ENCODE measurements at places on chromosomes 1 and 21. TPM values are rescaled to one million over a fixed set of nuclear protein-coding genes. Genes with fewer than 3 reads are reported as not detected.

GRCh38 chr1:29156543-29157268, 25.0 kb downstream of the SRSF4 start:
- DNase-seq: peak; percentile 22

- DNase-seq: no peak
Measured at GRCh38 chr1:111116496-111116895, 23.4 kb downstream of the DRAM2 start.

GRCh38 chr1:210697185-210697584, 368.5 kb downstream of the HHAT start:
- DNase-seq: no peak

- no peak for DNase-seq
Measured at GRCh38 chr1:205772607-205773032, 2.7 kb downstream of the RAB29 start.

The S1PR1 gene
- 10.1 TPM for total RNA-seq

DNA sequence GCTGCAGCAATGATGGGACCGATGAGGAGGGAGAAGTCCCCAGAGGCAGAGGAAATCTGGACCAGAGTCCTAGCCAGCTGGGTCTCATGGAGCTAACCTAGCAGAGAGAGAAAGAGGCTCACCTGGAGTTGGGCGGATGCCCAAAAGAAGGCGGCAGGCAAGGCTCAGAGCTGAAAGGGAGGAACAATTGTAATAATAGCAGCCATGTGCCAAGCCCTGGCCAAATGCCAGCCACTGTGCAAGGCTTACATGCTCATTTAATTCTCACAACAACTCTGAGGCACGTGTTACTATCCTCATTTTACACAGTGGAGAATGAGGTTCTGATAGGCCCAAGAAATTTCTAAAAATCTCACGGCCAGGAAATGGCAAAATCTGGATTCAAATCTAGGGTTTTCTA, 50.0 kb upstream of the ZNF648 start:
- peak; percentile 20 for DNase-seq

- DNase-seq: no peak
Measured at GRCh38 chr1:113732802-113733201, 26.5 kb downstream of the PHTF1 start.

GRCh38 chr1:103527331-103527730, 1.8 kb downstream of the RNPC3 start:
- DNase-seq: no peak

- peak; percentile 13 for DNase-seq
Measured at GRCh38 chr1:67732750-67733151, 47.8 kb downstream of the GADD45A start.

The TTC39A gene
- 21.3 TPM for total RNA-seq

The TIE1 gene
- 14.0 TPM for total RNA-seq

The C1orf105 gene
- not detected for total RNA-seq

DNA sequence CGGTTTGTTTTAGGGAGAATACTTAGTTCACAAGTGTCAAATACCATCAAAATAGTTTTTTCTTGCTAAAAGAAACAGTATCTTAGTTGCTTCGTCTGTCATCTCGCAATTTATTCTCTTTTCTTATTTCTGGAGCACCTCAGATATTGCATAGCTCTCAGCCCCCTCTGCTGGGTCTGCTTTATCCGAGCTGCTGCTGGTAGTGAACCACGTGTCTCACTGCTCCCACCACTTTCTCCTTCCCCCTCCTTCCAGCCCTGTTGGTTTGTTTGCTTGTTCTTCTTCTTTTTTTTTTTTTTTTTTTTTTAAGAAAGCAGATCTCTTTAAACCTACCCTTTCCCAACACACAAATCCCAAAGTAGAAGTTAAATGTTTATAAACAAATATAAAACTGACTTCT, 170.8 kb downstream of the EDEM3 start:
- DNase-seq: no peak

DNA sequence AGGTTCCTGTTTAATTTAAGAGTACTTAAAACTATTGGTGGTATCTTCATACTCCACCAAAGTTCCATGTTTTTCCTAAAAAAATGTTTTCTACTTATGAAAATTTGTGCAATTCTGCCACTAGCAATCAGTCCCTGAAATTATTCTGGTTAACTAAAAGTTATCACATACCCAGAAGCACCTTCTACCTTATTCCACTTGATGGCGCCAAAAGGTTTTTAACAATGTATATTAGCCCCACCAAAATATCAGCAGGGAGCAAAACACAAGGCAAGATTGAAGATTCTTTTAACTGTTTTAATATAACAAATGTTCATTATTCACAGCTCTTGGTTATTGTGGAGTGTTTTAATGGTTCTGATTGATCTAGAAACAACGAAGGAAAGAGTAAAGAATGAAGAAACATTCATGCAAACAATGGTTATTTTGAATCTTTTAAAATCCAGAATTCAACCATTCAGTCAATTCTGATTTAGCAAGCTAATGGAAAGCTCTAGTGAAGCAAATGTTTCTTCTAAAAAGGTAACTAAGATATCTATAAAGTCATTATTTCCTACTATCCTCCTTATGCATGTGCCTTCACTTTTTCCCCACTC, 67.2 kb downstream of the TTLL7 start:
- peak; percentile 37 for DNase-seq

The SPATA45 gene
- not detected for total RNA-seq

DNA sequence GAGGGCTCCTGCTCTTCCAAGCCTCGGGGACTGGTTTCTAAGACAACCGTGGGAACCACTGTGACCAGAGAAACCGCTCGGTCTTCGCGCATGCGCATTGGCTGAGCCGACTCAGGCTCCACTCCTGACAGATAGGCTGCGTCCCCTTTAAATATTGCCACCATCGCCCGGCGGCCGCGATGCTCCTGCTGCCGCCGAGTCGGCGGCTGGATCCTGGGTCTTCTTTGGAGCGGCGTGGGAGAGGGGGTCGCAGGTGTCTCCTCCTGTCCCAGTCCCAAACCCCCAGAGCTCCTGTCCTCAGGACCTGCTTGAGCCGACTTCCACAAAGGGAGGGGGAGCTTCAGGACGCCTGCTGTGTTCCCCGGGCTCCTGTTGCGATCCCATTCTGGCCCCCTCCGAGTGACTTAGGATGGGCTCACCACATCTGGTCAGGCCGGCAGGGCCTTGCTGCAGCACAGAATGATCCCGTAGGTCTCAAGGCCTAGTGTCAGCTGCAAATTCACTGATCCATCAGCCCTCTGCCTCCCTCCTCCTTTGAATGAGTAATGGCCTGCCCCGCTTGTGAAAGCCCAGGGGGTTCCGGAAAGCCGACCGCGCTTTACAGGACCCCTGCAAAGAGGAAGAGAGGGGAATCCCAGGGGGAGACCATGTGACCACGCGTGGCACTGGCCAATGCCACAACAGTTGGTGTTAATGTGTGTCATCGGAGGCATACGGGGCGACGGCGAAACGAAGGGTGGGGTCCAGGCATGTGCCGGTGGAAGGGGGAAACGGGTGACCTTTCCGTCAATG, 683.2 kb upstream of the TPTE start:
- no peak for DNase-seq

DNA sequence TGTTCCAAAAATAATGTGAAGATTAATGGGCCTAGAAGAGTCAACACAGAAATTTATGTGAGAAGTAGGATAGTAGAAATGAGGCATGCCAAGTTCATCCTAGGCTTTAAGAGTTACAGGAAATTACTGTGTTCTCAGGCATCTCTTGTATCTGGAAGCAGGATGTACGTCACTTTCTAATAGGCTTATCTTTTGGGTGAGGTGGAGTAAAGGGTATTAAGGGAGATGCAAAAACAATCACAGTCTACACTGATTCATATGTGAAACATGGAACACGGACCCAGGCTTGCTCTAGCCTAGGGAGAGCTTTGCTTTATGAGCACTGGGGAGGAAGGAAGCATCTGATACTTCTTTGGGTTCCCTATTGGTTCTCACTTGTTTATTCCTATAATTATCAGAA, 84.5 kb upstream of the RGS4 start:
- no peak for DNase-seq

- DNase-seq: no peak
Measured at GRCh38 chr1:179831852-179832699, 45.5 kb downstream of the TOR1AIP2 start.

DNA sequence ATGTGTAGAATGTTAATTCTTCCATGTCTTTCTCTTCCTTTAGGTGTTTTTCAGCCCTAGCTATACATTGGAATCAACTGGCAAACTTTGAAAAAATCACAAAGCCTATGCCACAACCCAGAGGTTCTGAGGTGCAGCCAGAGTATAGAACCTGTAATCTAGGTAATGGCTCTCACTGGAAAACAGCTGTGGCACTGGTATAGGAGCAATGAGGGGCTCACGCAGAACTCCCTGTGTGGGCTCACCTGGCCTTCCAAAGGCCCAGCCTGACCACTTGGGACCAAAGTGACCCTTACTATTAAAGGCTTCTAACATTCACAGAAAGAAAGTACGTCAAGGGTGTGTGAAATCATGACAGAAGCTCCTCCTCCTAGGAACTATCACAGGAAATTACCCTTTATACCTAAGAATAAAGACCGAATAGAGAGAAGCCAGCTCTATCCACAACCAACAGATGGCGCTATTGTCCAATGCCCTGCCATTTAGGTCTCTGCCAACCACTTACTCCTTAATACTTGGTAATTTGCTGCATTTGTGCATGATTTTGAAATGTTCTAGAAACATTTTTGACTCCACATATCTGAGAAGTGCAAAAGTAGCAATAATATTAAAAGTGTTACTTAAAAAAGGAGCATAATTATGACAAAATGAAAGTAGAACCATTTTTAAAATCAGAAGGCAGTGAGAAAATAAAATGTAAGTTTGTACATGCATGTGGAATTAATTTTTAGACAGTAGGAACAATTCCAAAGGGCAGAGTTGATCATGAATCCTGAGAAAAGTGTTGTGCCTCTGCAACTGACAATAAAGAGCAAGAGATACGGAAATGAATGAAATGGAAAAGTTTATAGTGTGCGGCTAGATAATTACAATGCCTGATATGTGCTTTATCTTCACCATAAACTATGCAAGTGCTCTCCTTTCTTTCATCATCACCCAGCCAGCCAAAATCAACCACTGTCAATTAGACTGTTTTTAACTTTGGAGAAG, 93.1 kb upstream of the HAO2 start:
- peak; percentile 38 for DNase-seq

The AMPD1 gene
- total RNA-seq: not detected

The OR10Z1 gene
- total RNA-seq: not detected

DNA sequence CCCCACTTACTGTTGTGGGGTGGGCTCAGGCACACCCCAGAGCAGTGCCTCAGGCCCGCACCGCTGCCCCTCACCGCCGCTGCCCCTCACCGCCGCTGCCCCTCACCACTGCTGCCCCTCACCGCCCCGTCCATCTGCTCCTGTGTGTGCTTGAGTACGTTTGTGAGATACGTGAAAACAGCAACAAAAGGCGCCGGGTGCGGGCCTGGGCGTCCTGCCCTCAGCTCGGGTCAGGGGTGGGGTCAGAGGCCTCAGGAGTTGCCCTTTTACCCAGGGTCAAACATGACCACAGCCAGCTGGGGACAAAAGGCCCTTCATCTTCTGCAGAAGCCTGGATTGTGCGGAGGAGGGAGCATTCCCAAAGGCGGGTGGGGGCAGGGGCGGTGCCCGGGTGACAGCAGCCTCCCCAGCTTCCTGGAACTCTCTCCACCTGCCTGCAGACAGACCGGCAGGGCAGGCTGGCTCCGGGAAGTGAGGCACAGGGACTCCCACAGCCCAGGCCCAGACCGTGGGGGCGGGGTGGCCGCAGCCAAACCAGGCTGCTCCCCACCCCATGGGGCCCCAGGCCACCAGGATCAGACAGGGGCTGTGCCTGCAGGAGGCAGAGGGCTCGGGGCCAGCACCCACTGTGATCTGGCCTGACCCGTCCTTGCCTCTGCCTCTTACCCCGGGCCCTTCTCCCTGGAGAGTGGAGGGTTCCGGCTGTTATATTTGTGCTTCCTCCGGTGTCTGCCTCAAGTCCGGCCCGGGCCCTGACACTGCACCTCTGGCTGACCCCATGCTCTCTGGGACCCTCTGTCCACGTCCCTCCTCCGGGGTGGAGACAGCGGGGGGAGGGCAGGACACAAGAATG, 2.3 kb upstream of the VWA1 start:
- DNase-seq: peak; percentile 80

The ACTA1 gene
- total RNA-seq: not detected

The PLA2G2C gene
- total RNA-seq: not detected

The RNF186 gene
- total RNA-seq: 32.9 TPM

The ASCL5 gene
- total RNA-seq: 4.6 TPM

- DNase-seq: no peak
Measured at GRCh38 chr1:24972221-24972914, 42.3 kb upstream of the RUNX3 start.

DNA sequence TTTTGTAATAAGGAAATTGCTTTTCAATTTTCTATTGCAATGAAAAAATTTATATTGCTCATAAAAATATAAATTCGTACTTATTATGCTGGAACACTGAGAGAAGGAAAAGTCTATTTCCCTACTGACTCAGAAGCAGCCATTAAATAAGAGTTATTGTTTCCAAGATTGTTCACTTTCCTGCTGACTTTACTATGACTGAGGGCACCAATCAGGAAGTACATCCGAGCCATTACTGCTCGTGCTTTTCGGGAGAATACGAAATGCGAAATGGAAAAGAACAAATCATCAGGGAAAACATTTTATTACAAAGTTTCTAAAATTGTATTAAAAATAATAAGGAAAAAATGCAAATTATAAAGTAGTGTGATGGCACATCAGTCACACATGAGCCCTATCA, 204.8 kb downstream of the AKT3 start:
- no peak for DNase-seq

GRCh38 chr1:203026031-203026665, at the start of gene PPFIA4:
PPFIA4 (plus strand) TSS chr1:203026491; CDS start chr1:203039009, 12,518 bp downstream.
- peak; percentile 91 for DNase-seq

The NTMT2 gene
- total RNA-seq: not detected

The SIM2 gene
- not detected for total RNA-seq

DNA sequence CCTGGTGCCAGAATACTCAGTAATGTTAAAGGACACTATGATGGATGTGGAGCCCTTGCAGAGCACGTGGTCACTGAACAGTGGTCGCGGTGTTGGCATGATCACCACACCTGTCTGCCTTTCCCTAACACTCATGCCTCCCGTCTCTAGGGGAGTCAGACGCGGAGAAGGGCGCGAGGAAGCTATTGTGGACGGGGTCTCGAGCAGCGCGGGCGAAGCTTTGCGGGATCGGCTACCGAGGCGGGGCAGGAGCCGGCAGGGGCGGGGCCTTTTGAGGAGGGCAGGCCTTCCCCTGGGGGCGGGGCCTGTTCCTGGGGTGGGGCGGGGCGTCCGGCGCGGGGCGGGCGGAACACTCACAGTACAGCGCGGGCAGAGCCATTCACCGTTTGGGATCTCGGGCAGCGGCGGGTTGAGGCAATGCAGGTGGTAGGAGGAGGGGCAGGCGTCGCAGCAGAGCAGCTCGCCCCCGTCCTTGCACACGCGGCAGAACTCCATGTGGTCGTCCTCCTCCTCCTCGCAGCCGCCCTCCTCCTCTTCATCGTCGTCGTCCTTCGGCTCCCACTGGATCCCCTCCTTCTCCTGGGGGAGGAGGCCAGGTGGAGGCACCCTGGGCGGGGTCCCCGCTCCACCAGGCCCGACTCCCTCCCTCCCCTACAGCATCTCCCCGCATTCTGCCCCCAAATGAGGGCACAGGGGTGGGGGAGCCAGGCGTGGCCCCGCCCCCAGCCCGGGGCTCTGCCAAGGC, 31.5 kb downstream of the CHD5 start:
- DNase-seq: peak; percentile 71

Data from body of pancreas (tissue), 4 donors.